ENCODE measurements at places on chromosomes 7 and 10.
A peak's percentile ranks its signal among the peaks of the same experiment; 100 is the strongest.

DNA sequence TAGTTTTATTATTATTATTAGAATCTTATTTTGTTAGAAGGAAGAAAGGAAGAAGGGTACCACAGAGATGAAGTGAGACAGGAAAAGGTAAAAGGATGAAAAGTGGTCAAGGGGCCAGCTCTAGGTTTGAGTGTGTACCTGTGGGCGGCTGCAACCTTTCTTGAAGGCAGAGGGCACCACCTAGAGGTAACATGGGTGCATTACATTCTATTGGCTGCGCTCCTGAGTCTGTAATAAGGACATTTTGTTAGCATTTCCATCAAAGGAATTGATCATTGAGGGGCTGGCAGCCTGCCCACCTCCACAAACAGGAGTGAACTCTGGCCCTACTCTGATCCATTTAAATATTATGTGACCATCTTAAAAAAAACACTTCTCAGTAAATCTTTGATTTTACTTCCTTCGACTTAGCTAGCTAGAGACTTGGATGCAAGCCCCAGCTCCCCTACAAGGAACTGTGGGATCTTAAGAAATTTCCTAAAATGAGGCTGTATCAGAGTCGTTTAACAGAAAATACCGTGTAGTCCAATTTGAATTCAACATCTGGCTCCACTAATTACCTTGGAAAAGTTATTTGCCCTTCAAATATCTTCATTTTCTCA is 610.4 kb downstream of the IPMK start:
- DNase-seq, result no peak

DNA sequence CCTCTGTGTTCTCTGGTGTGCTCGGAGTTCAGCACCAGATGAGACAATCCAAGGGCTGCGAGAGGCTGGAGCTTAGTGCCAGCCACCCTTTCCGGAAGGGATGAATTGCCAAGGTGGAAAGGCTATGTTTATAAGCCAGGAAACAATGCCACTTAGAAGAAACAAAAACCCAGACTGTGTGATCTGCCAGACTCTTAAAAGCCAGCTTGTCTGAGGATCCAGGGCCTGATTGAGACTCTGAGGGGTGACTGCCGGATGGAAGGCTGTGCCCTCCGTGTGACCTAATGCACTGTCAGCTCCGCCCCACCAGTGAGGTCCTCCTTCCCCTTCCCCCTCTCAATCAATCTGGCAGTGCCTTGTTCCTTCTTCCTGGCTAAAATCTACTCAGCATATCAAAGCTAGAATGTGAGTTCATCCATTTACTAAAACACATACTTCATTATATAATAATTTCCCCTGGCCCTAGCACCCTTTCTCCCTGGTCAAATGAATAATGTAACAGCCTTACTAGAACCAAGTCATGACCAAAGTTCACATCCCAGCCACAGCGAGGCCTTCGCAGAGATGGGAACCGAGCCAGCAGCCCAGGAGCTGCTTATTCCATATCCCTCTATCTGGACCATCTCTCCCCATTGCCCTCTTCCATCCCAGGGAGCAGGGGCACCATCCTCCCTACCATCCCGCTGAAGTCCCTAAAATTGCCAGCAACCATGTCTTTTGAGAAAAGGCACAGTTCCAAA is 25.5 kb downstream of the FAM107B start:
- no peak for DNase-seq

DNA sequence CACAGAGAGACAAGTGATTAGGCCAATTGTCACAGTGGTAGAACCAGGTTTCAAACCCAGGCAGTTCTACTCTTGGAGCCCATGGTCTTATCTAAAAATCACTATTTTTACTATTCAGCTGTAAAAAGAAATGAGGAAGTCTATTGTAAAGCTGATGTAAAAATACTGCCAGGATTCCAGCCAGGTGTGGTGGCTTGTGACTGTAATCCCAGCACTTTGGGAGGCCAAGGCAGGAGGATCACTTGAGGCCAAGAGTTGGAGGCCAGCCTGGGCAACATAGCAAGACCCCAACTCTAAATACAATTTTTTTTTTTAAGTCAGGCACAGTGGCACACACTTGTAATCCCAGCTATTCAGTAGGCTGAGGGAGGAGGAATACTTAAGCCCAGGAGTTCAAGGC is 40.4 kb downstream of the HIP1 start:
- DNase-seq, result no peak

DNA sequence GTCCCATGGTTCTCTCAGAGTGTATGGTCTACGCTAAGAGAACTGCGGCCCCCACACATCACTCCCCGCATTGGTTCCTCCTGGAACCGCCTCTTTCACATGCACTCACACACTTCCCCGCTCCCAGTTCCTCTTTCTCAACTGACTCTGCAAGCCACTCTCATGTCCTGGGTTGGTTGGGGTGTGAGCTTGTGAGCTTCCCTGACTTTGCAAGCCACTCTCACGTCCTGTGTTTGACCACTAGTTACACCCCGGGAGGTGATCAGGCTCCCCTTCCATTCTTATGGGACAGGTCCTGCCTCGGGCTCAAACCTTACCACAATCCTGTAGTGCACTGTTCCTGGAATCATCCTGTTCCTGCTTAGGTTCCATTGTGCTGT is 105.0 kb downstream of the TRIM24 start:
- DNase-seq, result no peak

GRCh38 chr7:144401490-144401889 is 2.0 kb downstream of the NOBOX start:
- DNase-seq, result no peak

DNA sequence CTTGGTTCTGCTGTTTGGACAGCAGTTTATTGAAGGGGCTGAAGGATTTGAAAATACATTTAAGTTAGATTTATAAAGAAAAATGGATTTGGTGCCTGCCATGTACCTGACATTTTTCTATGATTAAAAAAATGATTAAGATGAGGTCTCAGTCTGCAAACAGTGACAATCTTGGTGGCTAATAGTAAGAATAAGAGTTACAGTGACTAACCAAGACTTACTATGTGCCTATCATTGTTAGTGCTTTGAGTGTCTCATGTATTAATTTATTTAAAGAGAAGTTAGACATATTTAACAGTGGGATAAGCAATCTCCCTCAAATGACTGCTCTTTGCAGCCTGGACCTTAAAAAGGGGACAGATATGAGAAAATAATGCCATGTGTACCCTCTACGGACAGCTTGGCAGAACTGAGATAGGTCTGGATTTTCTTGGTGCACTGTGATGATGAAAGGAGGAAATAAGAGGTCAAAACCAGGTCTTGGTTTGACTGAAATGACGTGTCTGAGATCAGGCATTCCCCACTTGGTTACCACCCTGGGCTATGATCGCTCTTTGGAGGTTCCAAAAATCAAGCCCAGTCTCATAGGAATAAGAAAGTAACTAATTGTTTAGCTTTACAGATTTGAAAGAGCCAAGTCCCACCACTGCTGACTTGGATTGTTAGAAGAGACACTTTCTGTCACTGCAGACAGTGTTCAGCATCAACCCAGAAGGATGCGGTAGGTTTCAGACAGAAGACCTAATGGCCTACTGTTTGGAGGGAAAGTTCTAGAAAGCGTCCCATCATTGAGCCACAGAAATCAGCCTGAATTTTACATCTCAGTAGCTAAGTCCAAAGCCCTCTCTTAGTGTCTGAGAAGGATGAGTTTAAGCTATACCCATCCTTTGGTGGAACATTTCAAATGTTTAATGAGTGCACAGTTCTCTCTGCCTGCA is 2.1 kb downstream of the CASP7 start:
- no peak for DNase-seq

- no peak for DNase-seq
These were observed 2.0 kb downstream of the GARS1 start for GRCh38 chr7:30596721-30597120.

DNA sequence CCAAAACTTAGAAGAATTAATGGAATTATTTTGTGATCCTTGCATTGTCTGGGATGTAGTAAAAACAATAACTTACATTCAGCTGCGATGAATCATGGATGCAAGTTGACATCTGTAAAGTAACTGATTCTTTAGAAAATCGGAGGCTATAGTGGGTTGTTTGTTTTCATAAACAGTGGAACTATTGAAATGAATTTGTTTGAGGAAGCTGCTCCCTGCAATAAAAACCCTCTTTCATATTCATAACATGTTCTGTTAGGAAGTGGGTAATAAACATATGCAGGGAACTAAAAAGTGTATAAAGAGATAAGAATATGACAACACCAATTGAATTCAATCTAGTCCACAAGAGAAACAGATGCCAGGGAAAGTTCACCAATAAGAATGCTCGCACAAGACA is 53.6 kb downstream of the AGMO start:
- DNase-seq, result no peak

DNA sequence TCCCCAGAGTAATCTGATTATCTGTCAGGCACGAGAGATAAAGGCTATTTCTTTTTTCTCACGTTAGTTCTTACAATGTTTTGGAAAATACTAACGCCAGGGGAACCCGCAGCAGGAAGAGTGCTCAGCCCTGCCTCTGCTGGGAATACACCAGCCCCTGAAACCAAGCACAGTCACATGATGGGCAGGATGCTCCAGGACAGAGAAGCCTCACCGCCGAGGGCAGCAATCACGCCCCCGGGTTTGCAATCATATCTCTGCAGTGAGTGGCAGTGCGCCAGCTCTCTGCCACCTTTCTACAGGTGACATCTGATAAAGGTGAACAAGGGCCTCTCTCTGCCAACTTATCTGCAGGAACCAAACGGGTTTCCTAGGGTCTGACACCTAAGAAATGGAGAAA is 39.8 kb downstream of the BRI3 start:
- DNase-seq, result no peak

DNA sequence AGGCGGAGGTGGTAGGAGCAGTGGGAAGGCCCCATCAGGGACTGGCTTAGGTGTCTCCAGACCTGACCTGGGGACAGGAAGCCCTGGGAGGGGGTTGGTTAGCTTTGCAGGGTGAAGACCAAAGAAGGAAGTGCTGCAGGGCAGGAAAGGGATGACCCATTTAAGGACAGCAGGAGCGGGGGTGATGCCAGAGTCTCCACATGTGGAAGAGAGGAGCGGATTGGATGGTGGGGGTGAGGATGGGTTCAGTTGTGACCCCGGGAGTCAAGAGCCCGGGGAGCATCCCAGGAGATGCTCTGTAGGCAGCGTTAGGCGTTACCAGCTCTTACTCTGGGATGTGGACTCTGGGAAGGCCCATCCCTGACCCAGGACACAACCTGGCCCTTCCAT is 3.1 kb upstream of the LDB3 start:
- no peak for DNase-seq

GRCh38 chr10:90598513-90598912 is 259.3 kb downstream of the HTR7 start:
- no peak for DNase-seq

DNA sequence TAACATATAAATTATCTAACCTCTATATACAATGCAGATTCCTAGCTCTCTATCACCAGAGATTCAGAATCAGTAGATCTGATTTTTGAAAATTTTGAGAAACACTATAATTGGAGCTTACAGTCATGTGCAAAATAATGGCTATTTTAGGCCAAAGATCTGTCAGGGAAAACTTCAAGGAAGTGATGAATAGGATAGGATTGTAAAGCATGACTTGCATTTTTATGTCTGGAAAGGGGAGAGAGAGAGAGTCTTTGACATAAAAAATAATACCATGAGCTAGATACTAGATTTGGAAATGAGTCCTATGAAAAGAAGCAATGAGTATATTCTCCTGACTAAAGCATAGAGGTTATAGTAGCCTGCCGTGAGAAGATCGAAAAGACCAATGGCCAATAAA is 181.1 kb downstream of the SDHAF3 start:
- DNase-seq, result no peak

DNA sequence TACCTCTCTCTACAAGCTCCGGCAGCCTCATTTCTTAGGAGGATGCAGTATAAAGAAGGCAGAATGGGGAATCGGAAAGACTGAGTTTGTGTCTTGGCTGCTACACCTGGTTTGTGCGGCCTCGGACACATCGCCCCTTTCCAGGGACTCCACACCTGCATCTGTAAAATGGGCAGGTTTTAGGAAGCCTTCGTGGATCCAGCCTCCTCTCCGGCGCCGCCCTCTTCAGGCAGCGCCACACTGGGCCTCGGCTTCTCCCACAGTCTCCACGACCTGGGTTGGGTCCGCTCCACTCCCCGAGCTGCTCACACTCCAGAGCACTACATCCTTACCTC is 341 bp downstream of the GOT1 start:
- no peak for DNase-seq

GRCh38 chr10:80204677-80205476 is 460 bp downstream of the ANXA11 start:
- DNase-seq, result peak; percentile 38

DNA sequence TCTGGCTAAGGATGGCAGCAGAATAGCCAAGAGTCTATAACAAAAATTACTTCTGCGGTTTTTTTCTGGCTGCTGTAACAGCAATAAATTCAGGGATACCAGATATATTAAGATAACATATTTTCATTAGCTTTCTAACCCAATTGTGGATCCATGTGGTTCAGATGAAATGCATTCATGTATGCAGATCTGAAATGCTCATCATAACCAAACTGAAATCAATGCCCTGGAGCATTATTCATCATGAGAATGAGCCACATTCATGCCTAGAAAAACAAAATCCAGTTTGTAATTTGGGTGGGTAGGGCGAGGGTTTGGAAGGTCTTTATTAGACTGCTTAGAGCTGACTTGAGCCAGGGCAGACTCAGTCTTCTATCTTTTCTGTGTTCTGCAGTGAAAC is 69.8 kb upstream of the SEMA3A start:
- DNase-seq, result no peak

DNA sequence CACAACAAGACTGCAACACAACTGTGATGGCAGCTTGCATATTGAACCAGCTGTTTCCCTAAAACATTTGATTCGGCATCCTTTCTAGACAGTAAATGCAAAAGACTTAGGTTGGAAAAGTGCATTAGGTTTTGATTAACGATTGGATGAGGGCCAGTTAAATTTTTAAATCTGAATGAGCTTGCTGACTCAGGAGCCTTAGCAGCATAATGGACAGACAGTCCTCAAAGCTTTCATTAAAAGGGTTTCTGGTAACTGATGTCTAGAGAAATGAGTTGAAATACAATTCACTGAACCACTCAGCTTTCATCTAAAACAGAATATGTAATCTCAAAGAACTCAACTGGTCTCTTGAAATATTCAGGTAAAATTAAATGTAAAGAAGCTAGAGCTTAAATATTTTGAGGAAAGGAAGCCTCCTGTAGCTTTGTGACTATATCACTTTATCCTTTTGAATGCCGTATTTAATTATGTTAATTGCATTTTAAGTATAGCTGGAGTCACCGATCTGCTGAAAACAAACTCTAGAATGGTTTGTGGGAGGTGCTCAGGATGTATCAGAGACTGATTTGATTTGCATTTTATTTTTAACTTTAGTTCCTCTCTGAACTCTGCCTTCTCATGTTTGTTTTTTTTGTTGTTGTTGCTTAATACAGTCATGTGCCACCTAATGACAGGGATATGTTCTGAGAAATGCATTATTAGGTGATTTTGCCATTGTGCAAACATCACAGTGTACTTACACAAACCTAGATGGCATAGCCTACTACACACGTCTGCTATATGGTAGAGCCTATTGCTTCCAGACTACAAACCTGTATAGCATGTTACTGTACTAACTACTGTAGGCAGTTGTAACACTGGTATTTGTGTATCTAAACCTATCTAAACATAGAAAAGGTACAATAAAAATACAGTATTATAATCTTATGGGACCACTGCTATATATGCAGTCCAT is 29.2 kb upstream of the ATRNL1 start:
- DNase-seq, result no peak

Data from naive thymus-derived CD8-positive, alpha-beta T cell (primary cell).